Fibroblast of the aortic adventitia (primary cell): ENCODE measurements at places on chromosomes 6 and 20.

DNA sequence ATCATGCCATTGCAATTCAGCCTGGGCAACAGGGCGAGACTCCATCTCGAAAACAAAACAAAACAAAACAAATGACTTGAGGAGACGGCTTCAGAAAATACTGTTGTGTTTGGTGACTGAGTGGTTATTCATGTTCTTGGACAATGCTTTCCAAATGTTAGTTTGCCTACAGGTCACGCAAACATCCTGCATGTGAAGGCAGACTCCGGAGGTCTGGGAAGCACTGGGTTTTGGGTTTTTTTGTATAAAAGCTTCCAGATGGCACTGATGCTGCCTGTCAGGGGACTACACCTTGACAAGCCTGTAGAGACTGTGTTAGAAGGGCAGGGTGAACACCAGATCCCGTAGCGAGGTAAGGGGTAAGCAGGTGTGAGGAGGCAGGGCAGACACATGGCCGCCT, 81.7 kb downstream of the THBS2 start:
- DNase-seq, result peak; percentile 88

- DNase-seq, result no peak
These were observed 602.5 kb upstream of the CDH4 start for GRCh38 chr20:60649541-60649940.

DNA sequence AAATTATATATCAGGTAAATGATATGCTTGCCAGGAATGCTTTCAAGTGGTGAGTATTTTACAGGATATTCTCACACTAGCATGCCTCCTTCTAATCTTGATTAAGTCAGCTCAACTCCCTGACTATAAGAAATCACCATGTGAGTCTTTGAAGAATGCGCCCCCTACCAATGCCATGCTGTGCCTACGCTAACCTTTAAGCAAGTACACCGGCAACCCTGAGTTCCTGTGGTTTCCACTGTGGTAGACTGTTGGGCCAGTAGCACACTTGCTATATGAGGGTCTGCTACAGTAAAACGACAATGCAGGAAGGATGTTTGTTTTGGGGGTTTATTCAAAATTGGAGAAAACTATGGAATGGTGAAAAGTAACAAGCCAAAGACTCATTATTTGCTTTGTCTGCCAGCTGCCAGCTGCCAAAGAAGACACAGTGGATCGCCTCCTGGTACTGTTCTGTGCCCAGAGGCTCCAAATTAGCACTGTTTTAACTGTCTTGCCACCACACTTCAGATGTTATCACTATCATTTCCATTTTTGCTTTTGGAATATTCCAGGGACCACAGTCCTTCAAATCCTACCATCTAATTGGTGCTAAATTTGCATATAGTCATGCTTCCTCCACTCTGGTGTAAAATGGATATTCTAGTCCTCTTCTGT, 333.5 kb downstream of the RNGTT start:
- no peak for DNase-seq

- no peak for DNase-seq
These were observed 725.4 kb upstream of the EPHA7 start for GRCh38 chr6:94144807-94145206.

GRCh38 chr20:53071833-53072232, 99.7 kb downstream of the TSHZ2 start:
- no peak for DNase-seq

- DNase-seq, result no peak
These were observed 85.8 kb downstream of the MAP3K5 start for GRCh38 chr6:136706430-136706829.

DNA sequence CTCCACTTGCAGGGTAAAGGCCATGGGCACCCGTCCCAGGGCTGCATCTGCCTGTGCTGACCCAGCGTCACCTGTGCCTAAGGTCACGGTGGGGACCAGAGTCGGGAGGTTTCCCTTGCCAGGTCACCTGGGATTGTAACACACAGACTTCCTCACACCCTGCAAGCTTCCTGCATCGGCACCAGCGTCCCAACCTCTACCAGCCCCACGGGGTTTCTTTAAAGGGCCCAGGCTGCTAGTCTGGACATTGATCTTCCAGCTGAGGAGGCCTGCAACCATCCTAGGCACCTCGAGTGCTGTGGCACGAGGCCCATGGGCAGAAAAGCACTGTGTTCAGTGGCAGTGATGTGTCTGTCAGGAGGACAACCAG, 12.6 kb downstream of the ACSS1 start:
- no peak for DNase-seq

- no peak for DNase-seq
These were observed 533.7 kb downstream of the DOK5 start for GRCh38 chr20:55009066-55009465.

GRCh38 chr6:12017876-12018401, 5.8 kb downstream of the HIVEP1 start:
- no peak for DNase-seq

GRCh38 chr6:62803094-62803493, 408.2 kb upstream of the FKBP1C start:
- no peak for DNase-seq

DNA sequence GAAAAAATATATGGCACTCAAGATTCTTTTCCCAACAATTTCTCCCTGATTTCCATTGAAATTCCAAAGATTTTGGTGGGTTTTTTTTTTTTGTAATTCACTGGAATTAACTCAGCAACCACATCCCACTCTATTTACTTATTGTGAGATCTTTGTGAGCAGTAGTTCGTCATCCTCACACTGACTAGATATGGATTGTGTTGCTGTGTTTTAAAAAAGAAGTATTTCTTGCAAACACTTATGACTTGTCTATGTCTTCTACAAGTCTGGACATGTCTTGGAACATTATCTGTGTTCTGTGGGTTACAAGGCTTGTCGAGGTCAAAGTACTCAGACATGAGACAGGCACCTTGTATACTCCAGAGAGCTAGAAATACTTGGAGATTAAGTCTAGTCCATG, 7.3 kb upstream of the TENT5A start:
- DNase-seq, result peak; percentile 69

GRCh38 chr20:40673442-40673841, 15.6 kb downstream of the MAFB start:
- DNase-seq, result no peak

GRCh38 chr6:110944681-110945151, 13.8 kb upstream of the GTF3C6 start:
- DNase-seq, result peak; percentile 74

GRCh38 chr6:16503241-16503775, 258.0 kb downstream of the ATXN1 start:
- DNase-seq, result no peak

- DNase-seq, result no peak
These were observed 42.0 kb downstream of the MAPK14 start for GRCh38 chr6:36069573-36069972.

DNA sequence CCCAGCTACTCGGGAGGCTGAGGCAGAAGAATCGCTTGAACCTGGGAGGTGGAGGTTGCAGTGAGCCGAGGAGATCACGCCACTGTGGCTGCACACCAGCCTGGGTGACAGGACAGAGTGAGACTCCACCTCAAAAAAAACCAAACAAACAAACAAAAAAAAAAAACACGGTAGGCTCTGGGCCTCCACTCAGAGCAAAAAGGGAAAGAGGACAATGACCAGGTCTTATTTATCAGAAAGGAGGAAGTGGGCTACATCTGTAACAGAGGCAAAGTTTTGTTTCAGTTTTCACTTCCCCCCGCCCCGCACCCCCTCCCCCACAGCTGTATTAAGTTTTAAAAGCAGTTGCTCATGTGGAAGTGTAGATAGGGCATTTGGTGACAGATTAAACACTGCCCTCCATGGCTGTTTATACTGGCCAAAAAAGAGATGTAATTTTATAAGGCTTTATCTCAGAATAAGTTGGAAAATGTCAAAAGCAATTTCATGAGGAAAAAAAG, 114.6 kb downstream of the RCAN2 start:
- DNase-seq, result no peak

GRCh38 chr6:87572883-87573282, 16.9 kb downstream of the RARS2 start:
- DNase-seq, result no peak

- DNase-seq, result no peak
These were observed 454.7 kb downstream of the TFAP2B start for GRCh38 chr6:51273228-51273961.

- DNase-seq, result peak; percentile 88
These were observed 8.8 kb upstream of the NDRG3 start for GRCh38 chr20:36754656-36755222.

- peak; percentile 81 for DNase-seq
These were observed 75.1 kb downstream of the CARMIL1 start for GRCh38 chr6:25354078-25354932.

- no peak for DNase-seq
These were observed 14.5 kb downstream of the BCL2L1 start for GRCh38 chr20:31707994-31708735.

DNA sequence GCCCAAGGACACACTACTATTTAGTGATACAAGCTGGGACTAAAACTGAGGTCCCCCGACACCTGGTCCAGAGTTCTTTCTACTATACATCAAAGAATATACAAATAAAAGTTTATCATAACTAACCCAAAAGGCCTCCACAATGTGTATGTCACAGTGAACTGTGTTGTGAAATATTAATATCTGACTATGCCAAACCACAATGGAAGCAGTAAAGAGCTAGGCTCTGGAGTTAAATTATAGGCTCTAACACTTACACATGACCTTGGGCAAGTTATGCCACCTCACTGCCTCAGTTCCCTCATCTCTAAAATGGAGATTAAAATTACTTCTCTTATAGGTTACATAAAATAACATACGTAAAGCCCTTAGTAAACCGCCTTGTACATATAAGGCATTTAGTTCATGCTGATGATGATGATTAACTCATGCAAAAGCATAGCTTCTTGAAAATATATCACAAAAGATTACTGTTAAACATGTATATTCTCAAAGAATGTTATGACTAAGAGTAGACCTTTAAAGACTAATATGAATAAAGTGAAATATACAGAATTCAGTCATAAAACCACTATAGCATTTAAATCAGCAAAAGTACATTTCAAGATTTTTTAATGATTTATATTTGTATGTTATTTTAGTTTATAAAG, 5.7 kb downstream of the SUPT3H start:
- DNase-seq, result peak; percentile 11

DNA sequence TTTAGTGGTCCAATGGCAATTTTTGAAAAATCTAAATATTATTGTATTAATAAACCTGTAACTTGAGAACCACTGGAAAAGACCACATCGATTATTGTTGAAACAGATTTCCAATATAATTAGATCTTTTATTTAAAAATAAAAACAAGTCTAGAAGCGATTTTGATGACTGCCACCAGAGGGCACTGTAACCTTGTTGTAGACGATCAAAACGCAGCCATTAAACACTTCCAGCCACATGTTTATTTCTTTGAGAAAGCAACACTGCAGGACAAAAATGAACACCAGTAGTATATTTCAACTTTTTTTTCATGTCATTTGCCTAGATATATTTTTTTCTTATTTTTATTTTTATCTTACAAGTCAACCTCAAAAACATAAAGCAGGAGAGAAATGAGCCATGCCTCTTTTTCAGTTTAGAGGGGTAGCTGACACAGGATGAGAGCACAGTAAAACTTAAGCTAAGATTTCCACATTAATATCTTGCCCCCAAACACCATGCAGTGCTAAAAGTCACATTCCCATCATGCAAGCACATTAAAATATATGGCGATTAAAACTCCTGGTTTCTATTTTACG, 115.4 kb downstream of the OPRM1 start:
- peak; percentile 87 for DNase-seq

DNA sequence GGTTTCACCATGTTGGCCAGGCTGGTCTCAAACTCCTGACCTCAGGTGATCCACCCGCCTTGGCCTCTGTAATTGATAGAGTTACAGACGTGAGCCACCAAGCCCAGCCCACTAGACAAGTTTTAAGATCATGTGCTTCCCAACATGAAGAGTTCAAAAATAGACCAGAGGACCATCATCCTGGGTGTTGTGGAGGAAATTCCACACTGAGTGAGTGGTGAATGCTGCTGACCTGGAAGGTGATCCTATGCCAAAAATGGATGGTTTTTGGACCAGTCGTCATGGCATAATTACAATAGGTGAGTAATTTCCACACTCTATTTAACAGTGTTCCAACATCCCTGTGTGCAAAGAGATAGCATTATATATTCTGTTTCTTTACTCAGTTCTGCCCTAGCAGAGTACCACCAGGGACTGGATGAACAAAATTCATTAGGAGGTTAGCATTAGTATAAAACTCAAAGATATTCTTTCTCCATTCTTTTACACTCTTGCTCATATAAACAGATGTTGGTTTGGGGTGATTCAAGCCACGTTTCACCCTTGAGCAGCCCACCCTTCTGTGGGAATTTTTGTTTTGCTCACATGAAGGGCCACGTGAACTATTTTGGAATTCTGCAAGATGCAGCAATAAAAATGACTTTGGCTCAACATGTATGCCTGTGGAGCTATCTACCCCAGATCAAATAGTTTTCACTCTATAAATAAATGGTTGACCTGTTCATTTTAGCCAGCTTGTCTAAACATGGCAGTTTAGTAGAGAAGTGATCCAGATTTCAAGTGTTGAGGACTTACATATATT, 206.2 kb upstream of the TCF21 start:
- peak; percentile 51 for DNase-seq

DNA sequence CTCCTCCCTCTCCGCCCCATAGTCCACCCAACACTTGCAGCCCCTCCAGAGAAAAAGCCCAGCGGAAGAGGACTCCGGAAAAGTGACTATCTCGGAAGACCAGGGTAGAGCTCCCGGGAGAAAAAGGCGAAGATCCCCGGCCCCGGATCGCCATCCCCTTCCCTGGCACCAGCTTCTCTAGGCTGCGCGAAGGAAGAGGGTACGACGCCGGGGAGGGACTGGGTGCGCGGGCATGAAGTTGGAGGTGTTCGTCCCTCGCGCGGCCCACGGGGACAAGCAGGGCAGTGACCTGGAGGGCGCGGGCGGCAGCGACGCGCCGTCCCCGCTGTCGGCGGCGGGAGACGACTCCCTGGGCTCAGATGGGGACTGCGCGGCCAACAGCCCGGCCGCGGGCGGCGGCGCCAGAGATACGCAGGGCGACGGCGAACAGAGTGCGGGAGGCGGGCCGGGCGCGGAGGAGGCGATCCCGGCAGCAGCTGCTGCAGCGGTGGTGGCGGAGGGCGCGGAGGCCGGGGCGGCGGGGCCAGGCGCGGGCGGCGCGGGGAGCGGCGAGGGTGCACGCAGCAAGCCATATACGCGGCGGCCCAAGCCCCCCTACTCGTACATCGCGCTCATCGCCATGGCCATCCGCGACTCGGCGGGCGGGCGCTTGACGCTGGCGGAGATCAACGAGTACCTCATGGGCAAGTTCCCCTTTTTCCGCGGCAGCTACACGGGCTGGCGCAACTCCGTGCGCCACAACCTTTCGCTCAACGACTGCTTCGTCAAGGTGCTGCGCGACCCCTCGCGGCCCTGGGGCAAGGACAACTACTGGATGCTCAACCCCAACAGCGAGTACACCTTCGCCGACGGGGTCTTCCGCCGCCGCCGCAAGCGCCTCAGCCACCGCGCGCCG, 822 bp downstream of the FOXQ1 start:
- no peak for DNase-seq

DNA sequence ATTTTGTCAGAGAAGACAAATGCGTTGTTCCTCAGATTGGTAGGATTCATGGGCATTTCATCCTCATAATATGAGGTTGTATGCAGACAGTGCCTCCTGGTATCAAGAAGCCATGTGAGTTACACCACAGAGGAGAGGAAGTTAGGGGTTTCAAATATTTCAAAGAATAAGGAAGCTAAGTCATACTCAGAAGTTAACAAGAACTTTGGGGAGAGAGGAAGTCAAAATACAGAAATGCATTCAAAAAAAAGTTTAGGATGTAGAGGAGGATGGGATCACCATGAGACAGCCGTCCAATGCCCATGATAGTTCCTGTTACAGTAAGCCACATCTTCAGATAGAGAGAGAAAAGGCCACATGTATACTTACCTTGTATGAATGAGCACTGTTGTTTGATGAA, 22.3 kb downstream of the HLA-DOB start:
- no peak for DNase-seq
